NT2/D1 (cell line): ENCODE measurements at places on chromosomes 7 and 10.

GRCh38 chr10:11533328-11533781 is 78.1 kb downstream of the USP6NL start:
- DNase-seq, result no peak

DNA sequence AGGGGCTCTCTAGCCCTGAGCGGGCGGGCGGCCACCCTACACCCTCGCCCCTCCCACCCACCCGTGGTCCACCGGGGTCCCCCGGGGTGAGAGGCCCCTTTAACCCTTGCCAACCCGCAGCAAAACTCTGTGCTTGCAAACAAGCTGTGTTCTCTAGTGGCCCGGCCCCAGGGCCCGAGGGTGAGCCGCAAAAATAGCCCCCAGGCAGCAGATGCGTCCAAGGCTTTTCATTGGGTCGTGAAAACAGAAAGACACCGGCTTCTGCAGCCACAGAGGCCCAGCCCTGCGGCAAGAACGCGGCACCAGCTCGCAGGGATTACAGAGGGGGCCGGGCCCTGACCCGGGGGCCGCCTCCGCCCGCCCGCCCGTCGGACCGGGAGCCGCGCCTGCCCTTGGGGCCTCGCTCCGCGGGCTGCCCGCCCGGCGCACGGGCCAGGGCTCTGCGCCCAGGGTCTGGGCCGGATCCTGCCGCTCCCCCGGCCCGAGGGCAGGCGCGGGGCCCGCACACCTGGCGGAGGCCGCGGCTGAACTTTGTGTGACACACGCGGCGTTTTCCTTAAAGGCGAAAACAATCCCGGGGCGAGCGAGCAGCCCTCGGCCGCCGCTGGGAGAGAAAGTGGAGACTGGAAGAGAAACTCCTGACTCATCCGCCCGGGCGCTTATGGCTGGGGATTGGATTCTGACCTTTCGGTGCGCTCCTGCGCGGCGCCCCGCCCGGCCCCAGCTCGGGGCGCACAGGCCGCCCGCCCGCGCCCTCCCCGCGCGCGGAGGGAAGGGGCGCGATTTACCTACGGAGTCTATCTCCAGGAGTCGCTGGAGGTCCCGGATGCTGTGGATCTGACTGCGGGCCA is 2.8 kb downstream of the PDGFA start:
- DNase-seq, result no peak

- no peak for DNase-seq
These were observed 57.5 kb upstream of the ZNF32 start for GRCh38 chr10:43706166-43706565.

GRCh38 chr7:16066805-16067459 is 354.4 kb downstream of the CRPPA start:
- DNase-seq, result no peak

DNA sequence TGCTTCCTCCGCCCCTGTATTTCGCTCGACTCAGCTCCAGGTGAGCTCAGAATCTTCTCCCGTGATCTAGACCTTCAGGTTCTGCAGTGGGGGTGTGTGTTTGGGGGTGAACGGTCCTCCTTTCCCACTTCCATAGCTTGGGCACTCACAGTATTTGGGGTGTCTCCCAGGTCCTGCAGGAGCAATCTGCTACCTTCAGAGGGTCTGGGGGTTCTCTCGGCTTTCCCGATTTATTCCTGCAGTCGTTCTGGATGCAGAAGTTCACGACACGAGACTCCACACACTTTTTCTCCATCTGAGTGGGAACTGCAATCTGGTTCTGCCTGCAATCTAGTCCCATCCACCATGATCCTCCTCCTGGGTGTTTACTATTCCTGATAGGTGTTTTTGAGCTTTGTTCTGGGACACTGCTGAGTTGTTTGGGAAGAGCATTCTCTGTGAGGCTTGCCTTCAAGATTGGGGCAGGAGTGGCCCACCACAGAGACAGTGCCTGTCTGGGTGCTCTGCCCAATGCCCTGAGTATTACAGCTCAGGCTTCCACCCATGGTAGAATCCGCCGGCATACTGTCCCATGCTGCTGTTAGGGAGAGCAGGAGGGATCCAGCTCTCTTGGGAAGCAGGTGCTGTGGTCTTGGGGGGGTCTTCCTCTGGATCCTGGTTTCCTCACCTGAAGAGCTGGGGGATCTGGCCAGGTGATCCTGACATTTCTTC is 29.8 kb downstream of the JAKMIP3 start:
- no peak for DNase-seq

DNA sequence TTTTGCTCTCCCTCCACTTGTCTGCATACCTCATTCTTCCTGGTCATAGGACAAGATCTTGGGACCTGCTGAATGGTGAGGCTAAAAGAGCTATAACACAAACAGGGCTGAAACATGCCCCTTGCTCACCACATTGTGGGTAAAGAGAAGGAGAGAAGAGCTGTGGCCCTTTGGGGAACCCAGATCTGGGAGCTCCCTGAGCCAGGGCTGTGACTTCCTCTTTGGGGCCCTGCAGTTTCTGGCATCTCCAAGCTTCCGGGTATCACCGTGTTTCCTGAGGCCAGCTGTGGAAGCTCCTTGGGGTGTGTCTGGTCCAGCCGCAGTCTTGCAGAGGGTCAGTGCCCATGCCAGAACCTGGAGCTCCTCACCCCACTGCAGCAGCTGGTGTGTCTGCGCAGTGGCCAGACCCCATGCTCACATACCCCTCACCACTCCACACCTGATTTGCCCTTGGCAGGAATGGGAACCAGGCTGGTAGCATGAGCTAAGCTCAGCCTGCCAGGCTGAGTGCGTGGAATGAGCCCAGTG is 34.0 kb downstream of the DKK1 start:
- DNase-seq, result no peak

- DNase-seq, result no peak
These were observed 222.3 kb downstream of the SFMBT2 start for GRCh38 chr10:7188456-7189050.

DNA sequence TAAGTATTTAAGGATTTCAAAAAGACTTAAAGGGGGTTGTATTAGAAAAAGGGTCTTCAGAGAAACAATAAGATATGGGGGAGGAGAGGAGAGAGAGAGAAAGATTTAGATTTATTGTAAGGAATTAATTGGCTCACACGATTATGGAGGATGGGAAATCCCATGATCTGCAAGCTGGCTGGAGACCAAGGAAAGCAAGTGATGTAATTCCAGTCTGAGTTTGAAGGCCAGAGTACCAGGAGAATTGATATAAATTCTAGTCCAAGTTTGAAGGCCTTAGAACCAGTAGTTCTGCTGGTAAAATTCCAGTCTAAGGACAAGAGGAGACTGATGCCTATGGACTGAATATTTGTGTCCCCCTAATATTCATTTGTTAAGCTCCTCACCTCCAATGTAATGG is 20.6 kb upstream of the SLC13A1 start:
- DNase-seq, result no peak

DNA sequence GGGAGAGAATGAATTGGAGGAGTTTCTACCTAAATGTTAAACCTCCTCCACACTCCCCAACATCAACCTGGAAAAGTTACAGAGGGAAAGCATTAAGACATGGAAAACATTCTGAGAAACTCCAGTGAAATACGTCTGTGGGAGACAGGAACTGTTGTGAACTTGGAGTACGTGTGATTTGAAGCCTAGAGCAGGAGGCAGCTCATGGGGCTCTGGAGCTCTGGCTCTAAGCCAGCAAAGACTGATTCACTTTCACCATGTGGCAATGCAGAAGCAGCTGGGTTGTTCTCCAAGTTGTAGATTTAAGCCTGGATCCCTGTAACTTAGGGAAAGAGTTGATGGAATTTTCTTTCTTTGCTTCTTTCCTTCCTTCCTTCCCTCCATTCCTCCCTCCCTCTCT is 503.2 kb downstream of the NRG3 start:
- DNase-seq, result no peak

- no peak for DNase-seq
These were observed 12.7 kb upstream of the MIOS start for GRCh38 chr7:7554021-7554432.

DNA sequence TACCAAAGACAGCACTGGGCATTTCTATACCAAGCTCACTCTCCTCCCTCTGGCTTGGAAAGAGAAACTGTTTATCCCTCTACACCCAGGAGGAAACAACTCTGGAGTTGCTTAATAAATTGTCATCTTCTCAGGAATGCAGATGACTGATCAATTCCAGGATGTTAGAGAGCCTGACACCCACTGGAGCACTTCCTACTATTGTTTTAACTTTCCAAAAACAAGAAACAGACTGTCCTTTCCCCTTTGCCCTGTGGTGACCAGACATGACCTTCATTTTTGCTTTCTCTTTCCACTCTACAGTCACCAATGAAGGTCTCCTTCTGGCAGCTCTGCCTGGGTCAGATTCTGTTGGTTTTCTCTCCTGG is 19.6 kb downstream of the GIMAP4 start:
- no peak for DNase-seq

DNA sequence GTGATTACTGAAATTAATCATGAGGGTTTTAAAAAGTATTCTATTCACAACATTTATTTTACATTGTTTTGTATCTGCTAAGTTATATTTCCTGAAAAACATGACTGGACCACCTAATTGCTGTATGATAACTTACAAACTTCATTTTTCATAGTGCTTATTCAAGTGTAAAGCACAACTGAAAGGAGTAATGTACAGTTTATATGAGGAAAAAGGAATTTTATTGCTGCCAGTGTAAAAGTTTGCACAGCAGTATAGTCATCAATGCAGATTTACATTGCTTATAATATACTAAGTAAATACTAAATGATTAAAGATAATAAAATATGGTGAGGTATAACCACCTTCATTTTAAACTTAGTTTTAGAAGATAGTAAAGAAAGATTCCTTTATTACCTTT is 4.0 kb downstream of the PTEN start:
- no peak for DNase-seq

DNA sequence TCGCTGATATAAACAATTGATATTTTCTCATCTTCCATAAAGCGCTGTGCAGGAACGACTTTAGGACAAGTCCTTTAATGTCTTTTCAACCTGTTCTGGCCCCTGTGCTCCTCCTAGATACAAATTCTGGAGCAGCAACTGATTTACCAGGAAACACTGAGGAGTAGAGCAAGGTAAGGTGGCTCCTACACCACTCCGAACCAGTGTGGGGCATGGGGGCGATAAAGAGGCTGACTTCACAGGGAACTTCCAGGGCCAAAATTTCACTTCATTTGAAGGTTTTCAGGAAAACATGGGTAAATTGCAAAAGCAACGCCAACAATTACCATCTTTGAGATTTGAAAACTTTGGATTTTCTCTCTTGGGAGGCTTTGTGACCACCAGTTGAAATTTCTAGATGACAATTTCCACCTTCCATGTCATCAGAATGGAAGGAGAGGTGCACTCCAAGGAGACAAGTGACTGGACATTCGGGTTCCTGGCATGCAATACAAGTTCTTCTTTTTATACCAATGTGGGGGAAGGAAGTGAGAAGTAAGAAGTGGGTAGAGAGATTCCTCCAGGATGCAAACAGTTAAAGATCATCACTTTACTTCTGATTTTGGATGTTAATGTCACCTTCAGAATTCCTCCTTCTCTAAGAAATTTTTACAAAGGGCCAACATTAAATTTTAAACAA is 118.5 kb downstream of the FAM107B start:
- no peak for DNase-seq

GRCh38 chr7:142243823-142244222 is 14.0 kb downstream of the PRSS58 start:
- no peak for DNase-seq

- no peak for DNase-seq
These were observed 181.4 kb upstream of the SHH start for GRCh38 chr7:155993420-155994278.

DNA sequence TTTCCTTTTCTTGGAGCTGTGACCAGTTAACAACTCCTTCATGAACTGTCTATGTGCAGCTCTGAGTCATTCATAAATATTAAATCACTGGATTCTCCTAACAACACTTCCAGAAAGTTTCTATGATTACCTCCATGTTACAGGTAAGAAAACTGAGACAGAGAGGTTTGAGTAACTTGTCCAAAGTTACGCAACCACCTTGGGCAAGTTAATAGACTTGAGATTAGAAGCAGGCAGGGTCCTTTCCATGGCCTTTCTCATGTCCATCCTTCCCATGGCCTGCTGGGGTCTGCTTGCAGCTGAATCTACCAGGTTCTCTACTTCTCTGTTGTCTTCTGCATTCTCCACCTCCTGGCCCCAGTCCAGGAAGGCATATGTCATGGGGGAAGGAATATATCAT is 648.8 kb upstream of the MKI67 start:
- no peak for DNase-seq

DNA sequence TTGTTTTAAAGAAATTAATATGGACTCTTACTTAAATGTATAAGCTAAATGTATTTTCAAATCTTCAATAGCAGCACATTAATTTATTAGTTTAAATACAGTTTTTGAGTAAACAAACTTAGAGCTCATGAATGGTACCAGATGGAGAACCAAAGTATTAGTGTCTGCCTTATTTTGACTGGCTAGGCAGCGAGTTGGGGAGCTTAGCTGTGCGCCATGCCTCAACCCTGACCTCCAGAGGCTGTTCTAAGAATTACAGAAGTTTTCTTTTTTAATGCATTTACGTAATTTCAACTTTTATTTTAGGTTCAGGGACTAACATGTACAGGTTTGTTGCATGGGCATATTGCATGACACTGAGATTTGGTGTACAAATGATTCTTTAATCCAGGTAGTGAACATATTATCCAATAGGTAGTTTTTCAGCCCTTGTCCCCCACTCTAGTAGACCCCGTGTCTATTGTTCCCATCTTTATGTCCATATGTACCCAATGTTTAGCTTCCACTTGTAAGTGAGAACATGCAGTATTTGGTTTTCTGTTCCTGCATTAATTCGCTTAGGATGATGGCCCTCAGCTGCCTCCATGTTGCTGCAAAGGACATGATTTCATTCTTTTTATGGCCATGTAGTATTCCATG is 166.8 kb downstream of the IQUB start:
- DNase-seq, result peak; percentile 22

DNA sequence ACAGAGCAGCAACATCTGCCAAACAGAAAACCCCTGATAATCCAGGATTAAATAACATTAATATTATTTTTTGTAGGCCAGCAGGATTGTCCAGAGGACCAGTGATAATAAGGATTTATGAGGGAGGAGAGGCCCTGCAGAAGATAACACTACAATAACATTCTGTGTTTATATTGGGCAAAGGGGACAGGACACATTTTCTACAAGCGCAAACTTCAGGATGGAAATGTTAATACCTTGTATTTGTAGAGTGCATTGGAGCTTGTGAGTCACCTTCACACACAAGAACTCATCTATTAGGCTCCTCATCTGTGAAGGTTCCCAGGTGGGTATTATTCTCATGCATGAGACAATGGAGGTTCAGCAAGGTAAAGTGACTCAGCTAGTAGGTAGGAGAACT is 51.0 kb downstream of the BAMBI start:
- no peak for DNase-seq

GRCh38 chr7:43647673-43648472 is 65.0 kb downstream of the STK17A start:
- no peak for DNase-seq
